A172 (cell line): ENCODE measurements at places on chromosomes 5 and 9.

- no peak for DNase-seq
Observed at GRCh38 chr5:139108063-139108824, 89.9 kb downstream of the SIL1 start.

- DNase-seq: no peak
Observed at GRCh38 chr9:34707130-34707529, 2.8 kb downstream of the CCL21 start.

GRCh38 chr9:114303571-114303970 is 19.3 kb upstream of the ORM1 start:
- DNase-seq: no peak

DNA sequence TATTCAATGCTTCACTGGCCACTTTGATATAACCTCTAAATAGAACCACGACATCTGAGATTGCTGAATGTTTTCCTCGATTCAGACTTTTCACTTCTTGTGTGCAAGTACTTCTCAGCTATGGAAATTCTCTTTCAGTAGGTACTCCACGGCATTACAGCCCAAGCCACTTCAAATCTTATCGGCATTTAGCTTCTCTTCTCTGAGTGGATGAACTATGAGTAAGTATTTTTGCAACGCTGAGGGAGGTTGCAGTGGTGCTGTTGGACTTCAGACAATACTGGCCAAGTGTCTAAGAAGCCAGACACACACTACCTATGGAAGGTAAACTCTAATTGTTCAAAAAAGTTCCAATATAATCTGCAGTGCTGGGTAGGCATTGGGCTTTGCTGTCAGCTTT is 60.1 kb downstream of the FBN2 start:
- DNase-seq: no peak
